Mesenchymal stem cell (in vitro differentiated cells and primary cell): ENCODE measurements at places on chromosomes 16 and 17.

DNA sequence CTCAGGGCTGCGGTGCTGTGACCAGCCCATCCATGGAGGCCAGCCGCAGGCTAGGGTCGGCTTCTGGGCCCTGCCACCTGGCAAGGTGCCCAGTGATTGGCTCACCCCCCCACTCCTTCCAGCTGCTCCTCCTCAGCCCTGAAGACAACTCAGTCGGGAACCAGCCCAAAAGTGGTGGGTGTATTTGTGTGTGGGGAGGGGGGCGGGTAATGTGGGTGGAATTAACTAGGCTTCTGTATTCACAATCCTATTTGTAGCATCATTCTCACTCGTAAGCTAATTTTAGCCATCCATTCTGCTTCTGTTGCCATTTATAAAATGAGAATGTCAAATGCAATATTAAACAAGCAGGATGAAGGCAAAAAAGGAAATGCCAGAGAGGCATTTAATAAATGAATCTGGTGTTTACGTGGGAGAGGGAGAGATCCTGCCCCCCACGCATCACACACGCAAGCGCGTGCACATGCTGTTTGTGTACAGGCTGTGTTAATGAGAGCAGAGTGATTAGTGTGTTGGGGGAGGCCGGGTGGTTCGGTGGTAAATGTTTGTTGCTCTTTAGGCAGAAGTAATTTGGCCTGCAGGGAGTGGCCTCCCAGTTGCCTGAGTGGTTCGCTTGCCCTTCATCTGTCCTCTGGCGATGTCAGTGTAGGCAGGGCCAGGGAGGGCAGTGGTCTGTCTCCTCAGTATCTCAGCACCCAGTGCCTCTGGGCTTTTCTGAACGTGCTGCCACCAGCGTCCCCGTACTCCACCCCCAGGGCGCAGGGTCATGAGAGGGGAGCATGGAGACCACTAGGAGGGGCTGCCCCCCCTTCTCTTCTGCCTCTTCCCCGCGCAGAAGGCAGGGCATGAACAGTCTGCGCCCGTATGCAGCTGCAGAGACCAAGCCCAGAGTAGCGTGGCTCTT is 140.1 kb downstream of the CCDC182 start:
- peak; percentile 38 for DNase-seq

GRCh38 chr16:87778476-87778829 is 12.7 kb upstream of the KLHDC4 start:
- no peak for DNase-seq

DNA sequence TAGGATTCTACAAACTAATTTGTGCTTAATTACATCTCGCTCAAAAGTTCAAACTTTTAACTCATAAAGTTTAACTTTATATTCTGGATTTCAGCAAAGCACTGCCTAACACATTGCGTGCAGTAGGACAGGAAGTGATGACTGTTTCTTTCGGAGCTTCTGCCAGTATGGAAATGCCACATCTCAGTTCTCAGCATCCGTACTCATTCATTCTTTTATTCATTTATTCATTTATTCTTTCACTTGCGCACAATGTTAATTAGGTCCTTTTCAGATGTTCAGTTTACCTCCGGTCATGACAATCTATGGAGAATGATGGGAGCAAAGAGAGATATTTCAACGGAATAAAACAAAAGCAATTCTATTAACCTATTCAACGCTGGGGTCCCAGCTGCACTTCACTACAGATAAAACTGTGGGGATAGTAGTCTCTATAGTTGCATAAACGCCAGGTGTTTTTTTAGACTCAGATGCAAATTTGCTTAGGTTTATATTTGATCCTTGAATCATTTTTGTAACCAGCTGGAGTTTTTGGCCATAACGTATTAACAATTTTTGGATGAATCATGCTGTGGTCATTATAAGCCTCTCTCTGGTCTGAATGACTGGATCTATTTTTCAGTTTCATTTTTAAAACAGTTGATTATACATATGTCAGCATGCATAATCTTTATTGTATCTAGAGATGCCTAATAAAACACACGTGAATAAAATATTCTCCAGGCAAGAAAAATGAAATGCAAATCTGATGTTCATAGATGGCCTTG is 143.9 kb downstream of the KCNJ2 start:
- no peak for DNase-seq

DNA sequence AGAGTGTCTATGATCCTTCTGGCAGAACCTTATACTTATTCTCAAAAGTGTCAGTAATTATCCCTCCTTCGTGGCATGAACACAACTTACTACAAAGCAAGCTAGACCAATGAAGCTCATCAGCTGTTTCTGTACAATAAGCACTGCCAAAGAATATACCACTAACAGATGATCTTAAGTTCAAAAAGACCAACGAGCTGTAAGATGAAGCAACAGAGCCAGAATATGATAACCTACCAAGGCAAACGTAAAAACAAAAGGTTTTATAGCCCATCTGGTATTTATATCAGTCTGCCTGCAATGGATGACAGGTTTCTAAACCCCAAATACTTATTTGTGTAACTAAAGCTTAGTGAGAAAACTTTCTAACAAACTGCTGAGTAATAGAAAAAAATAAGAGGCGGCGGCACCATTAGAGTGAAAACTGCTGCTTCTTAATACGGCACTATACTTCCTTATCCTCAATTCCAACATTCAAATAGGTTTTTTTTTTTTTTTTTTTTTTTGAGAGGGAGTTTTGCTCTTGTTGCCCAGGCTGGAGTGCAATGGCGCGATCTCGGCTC is 22.1 kb downstream of the NME2 start:
- DNase-seq: no peak

DNA sequence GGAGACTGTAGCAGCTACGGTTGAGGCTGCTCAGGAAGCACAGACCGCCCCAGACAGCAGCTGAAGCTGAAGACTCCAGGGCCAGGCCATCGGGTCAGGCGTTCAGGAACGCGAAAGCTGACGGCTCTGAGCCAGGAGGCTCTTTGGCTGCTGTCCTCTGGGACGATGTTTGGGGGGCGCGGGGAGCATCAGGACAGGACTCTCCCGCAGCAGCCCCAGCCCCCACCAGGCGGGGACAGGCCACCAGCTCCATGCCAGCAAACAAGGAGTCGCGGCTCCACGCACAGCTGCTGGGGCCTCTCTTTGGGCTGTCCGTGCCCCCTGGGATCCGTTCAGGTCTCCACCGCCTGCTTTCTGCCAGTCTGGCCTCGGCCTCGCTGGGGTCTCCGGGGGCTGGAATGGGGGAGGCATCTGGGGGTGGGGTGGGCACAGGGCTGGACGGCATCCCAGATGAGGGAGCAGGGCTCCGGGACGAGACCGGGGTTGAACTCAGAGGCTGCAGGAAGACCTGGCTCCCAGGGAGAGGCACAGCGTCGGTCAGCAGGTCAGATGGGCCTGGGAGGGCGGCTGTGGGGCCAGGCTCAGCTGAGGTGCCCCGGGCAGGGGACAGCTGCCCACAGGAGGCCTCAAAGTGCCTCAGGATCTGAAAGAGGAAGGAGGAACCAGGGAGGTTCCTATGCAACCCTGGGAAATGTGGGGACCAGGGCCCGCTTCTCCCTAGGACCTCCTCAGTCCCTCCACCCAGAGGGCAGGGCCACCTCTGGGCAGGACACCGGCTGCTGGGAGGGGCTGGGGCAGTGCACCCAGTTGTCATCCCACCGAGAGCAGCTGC is 6.3 kb upstream of the CEP131 start:
- no peak for DNase-seq
